ENCODE measurements at places on chromosomes 12 and 14.

GRCh38 chr12:20283482-20283881 is 84.9 kb upstream of the PDE3A start:
- no peak for DNase-seq

DNA sequence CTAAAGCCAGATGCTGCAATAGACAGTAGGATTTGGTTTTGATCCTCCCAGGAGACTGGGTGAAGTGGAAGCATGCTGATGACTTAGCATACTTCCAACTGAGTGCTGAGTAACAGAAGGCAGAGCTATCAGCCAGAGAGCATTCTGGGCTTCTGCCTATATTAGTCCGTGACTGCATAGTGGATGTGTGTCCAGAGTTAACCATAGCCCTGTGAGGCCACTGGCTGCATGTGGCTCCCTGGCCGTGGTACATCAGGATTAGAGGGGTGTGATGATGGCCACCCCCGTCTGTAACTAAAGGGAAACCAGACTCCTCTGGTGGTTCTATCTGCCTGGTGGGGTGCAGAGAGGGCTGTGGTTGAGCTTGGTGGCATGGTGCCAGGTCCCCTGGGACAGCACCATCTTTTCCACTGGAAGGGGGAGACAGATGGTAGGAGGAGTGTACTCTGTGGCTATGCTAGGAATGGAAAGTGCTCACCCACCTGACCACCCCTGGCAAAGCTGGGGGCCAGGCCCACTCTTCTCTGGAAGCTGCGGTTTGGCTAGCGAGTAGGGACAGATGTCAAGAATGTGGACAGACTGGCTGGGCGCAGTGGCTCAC is 27.4 kb downstream of the ABCD4 start:
- DNase-seq = peak; percentile 90

DNA sequence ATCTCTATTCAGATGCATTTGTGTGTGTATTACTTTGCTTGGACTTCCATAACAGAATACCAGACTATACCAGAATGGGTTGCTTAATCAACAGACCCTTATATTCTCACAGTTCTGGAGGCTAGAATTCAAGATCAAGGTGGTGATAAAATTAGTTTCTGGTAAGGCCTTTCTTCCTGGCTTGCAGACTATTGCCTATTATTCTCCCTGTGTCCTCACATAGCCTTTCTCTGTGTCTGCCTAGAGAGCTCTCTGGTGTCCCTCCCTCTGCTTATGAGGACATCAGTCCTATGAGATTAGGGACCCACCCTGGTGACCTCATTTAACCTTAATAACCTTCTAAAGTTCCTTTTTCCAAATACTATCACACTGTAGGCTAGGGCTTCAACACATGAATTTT is 106.0 kb downstream of the FAR2 start:
- no peak for DNase-seq

DNA sequence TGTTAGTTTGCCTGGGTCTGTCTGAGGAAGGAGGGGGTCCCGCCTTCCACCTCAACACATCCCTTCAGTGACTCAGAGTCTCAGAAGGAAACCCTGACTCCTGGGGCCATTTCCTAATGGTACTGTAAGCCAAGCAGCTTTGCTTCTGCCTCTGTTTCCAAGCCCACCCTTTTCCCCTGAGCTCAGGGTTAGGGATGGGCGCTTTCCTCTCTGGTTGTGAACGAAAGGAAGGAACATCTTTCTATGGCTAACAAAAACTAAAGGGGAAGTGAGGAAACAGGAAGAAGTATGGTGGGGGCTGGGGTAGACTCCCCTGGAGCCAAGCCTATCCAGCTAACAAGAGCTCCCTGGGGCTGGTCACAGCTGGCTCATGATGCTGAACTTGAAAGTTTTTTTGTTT is 11.6 kb upstream of the UNC119B start:
- no peak for DNase-seq

- DNase-seq = no peak
Observed at GRCh38 chr14:54253195-54253947, 143.4 kb upstream of the CDKN3 start.

DNA sequence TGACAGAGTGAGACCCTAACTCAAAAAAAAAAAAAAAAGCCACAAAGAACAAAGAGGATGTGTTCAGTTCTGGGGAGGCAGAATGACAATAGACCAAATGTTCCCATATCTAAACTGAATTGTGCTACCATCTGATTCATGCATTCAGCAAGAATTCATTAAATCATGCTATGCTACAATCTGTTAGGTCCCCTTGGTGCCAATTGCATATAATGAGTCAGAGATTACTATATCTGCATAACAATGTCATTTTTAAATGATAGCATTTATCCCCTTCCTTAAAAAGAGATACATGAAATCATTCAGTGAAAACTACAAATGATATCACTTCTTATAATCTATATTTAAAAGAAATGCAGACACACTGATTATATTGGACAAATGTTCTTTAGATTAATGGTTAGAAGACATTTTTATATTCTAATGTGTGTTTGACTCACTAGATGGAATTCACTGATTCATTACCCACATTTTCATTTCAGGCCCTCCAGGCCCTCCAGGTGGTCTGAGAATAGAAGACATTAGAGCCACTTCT is 207.6 kb upstream of the PDZRN4 start:
- no peak for DNase-seq

DNA sequence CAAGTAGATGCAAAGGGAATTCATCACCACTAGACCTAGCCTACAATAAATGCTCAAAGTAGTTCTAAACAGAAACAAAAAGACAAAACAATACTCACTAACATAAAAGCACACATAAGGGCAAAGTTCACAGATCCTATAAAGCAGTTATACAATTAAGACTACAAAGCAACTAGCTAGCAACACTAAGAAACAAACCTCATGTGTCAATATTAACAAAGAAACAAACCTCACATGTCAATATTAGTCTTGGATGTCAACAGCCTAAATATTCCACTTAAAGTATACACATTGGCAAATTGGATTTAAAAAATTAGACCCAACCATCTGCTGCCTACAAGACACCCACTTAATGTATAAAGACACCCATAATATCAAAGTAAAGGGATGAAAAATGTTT is 152.7 kb downstream of the KCNK10 start:
- DNase-seq = no peak

- DNase-seq = no peak
Observed at GRCh38 chr12:52035190-52035589, 16.1 kb upstream of the NR4A1 start.

- no peak for DNase-seq
Observed at GRCh38 chr12:92987846-92988621, 58.9 kb upstream of the EEA1 start.

Measured in DMS 273 treated with DMSO at 0.1 percent for 48 hours (cell line).